ENCODE measurements at places on chromosomes 2 and 18.

DNA sequence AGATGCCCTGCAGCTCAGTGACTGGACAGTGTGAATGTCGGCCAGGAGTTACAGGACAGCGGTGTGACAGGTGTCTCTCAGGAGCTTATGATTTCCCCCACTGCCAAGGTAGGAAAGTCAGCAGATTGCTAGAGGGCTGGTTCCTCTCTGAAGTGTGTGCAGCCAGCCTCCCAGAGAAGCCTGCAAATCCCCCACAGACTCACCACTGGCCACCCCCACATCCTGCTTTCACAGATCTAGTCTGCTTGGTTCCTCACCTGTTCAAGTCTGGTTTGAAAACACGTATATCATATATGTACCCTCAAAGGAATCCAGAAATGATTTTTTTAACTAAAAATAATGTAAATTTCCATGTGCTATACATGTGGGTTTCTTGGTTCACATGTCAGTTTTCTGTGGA lies 121.1 kb downstream of the LAMA3 start:
- no peak for DNase-seq

DNA sequence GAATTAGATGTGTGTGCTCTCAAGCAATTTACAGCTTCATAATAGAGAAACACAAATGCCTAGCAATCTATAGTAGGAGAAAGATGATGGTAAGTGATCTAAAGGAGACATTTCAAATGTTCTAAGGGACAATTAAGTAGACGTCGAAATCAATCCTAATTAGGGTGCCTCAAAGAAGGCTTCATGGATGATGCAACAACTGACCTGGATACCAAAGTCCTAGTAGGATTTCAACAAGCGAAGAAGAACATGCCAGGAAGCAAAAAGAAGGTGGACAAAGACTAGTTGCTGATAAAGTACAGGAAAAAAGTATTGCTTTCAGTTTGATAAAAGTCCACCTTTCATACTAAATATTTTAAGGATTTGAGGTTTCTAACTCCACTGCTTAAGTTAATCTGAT lies 12.5 kb downstream of the FIGN start:
- DNase-seq, result no peak

- DNase-seq, result no peak
Measured at GRCh38 chr2:44935729-44936098, 5.8 kb upstream of the SIX3 start.

DNA sequence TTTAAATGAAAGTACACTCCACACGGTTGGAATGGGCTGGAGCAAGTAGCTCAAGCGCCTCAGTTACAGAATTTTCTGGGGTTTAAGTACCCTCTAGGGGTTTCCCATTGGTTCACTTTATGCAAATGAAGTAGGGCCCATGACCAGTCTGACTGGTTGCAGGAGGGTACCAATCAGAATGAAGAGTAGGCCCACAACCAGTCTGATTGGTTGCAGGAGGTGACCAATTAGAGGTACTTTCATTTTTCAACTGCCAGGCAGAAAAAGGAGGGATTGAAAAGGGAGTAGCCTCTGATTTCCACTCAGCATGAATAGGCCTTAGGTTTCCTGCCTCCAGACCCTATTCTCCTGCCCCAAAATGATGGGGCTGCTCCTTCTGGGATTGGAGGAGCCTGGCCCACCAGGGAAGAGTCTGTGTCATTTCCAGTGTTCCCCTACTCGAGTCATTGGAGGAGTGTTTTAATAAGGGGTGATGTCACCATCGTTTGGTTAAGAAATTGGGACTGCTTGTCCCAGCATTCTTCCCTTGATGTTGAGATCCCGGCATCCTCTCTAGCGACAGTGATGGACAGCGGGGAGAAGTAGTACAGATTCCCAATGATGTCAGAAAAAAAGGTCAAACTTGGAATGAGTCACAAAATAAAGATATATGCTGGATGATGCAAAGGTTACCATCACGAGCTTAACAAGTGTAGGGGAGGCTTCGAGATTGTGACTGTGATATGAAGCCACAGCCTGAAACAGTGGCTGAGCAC lies 210.4 kb downstream of the SH3BP4 start:
- DNase-seq, result peak; percentile 42

DNA sequence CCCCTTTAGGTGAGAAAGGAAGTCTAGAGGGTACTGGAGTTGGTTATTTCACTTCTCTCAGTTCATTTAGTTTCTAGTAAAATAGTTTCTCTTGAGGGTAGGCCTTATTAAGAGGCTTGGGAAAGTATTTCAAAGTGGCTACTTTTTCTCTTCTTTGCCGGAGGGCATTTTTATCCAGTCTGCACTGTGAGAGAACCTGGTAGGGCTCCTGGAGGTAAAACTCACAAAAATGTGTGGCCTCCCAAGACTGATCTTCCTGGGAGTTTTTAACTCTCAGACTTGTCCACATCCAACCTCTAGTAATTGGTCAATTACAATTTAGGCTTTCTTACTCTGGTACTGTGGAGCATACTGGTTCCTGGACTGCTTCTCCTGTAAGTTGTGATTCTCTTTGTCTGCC lies 28.0 kb downstream of the EHBP1 start:
- no peak for DNase-seq

DNA sequence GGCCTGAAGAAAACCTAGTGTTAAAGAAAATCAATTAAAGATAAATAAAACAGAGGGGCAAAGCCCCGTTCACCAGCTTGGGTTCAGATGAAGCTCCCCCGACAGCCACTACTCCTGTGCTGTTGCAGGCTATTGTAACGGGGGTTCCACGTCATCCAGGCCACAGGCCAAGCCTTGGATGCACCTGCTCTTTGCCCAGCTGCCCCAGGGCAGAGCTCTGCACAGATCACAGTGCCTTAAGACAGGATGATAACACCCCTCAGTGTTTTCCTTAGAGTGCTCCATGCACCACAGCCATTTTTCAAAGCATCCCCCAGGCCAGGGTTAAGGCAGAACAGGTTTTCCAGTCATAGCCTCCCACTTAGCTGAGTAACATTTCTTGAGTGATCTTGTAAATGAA lies 32.0 kb downstream of the FASTKD2 start:
- DNase-seq, result no peak

All from fibroblast of skin of scalp (primary cell).